Neural crest cell (in vitro differentiated cells): ENCODE measurements at places on chromosomes 7 and 10.
A peak's percentile ranks its signal among the peaks of the same experiment; 100 is the strongest.

DNA sequence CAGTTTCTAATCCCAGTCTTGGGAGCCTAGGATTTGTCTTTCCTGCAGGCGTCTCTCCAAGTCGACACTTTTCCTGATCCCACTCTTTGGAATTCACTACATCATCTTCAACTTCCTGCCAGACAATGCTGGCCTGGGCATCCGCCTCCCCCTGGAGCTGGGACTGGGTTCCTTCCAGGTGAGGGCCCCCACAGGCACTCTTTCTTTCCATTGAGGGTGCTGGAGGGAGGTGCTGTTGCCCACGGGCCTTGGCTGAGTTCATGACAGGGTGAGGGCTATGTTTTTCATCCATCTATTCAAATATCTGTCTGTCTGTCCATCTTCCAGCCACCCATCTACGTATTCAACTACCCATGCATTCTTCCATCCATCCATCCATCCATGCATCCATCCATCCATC is 12.6 kb downstream of the GHRHR start:
- DNase-seq = no peak

GRCh38 chr7:100632951-100633717 is 8.2 kb downstream of the TFR2 start:
- DNase-seq = peak; percentile 41

DNA sequence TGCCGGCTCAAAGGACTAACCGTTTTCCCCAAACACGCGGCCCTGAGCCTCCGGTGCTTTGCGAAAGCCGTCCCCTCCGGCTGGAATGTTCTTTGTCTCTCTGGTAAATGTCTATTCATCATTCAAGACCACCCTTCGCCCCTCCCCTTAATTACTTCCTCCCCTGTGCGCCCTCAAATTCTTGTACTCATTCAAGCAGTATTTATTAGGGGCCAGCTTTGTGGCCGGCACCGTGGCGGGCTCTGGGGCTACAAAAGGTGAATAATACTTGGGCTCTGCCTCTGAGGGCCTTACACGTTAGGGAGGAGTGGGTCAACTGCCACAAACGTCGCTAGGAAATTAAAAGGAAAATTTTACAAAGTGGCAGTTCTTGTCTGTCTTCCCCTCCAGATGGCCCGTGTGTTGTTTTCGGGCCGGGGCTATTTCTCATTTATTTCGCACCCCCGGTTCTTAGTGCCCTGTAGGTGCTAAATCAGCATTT is 1.5 kb upstream of the MEST start:
- peak; percentile 41 for DNase-seq

DNA sequence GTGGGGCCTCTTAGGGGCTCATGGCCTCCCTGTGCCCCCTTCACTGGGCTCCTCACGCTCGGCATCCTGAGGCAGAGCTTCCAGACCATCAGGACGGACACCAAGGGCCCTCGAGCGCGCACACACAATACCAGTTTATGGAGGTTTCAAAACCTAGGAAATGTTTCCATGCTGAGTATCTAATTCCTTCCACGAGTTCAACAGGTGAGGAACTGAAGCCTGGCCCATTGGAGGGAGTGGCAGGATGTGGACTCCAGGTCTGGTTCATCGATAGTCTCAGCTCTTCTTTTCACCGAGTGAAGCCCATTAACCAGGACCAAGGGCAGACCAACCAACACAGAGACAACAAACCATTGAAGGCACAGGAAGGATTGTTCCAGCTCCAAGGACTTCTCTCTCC is 336.7 kb upstream of the SHH start:
- no peak for DNase-seq

DNA sequence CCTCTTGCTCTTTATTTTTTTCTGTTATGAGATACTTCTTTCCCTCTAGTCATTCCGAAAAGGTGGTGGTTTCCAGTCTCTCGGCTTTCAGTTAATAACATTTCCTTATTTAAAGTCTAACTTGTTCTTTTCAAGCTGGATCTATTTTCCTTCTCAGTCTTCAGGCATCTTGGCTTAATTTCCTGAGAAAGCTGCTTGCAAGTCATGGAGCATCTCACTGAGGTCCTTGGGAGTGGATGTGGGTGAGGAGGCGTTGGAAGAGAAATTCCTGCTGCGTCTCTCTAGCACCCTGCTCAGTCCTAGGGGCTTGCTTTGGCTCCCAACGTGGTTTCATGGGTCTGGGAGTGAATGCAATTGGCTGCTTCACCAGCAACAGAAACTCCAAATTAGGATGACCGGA is 210.2 kb upstream of the MKI67 start:
- no peak for DNase-seq
